ENCODE measurements at places on chromosomes 12 and 14.

- DNase-seq: no peak
Observed at GRCh38 chr12:15808652-15809051, 19.5 kb upstream of the EPS8 start.

DNA sequence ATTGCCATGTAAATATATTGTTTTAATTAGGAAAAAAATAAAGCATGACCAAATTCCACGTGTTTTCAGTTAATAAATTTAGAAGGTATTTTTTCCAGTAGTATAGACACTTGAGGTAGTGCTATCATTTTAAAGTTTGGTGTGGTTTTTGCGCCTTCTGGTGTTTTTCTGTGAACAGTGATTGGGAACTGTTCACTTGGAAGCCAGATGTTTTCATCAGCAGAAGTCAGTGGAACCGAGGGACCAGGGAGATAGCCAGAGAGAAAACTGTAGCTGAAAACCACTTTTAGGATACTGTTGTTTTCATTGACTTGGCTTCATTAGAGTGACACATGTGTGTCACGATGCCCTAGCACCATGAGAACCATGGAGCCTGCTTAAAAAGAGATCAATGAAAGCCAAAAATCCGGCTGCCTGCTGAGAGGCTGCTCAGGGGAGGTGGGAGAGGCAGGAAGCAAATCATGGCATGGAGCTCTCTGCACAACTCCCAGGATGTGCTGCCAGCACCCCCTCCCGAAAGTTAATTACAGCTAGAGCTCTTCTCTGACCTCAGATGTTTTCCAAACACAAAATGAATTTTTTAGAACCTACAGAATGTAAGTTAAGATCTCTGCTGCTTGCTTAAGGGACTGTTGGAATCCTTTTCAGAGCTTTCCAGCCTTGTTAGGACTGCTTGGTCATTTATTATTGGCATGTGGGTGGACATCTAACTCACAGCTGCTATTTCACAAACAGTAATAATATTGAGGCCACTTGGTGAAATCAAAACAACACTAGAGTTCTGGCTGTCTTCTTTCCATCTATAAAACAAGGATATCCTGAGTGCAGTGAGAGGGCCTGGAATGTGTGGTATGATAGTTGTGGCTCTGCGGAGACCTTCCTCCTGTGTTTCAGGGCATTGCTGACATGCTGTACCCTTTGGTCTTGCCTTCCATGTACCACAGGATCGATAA lies 192.3 kb downstream of the ANO4 start:
- DNase-seq: no peak

DNA sequence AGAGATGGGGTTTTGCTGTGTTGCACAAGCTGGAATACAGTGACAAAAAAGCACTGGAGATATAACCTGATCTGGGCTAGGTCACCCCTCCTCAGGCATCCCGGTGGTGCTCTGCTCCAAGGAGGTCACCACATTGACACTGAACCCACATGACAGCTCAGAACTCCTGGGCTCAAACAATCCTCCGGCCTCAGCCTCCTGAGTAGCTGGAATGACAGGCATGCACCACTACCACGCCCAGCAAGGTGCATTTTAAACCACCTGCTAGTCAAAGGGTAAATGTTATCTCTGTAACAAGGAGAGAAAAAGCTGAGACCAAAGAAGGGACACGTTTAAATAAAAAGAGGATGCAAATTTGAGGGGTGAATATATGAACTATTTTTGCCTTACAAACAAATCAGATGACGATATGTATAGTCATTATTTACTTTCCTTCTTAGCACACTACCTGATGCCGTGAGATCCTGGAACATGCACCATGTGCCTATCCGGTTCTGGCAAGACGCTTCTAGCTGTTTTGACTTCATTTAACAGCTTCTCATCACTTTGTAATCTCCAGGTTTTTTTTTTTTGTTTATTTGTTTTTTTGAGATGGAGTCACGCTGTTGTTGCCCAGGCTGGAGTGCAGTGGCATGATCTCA lies 135.1 kb downstream of the PPM1H start:
- DNase-seq: no peak

DNA sequence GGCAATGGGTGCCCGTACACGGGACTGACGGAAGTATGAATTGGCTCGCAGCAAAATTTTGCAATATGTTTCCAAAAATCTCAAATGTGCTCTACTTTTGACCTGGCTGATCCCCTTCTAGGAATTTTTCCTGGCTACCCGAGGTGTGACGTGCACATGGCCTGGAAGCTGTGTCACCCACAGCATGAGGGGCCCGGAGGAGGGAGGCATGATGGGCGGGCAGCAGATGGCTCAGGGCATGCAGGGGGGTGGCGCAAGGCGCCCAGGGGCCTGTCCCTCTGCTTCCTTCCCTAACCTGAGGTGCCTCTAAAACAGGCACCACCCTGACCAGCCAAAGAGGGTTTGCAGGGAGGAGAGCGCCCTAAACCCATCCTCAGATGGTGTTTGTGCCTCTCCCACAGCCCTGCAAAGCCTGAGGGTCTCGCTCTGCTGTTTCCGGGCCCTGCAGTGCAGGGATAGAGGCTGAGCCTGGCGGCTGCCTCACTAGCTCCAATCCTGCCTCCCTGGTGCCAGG lies 6.7 kb downstream of the GPR132 start:
- DNase-seq: no peak

GRCh38 chr14:42112108-42112507 lies 505.4 kb downstream of the LRFN5 start:
- DNase-seq: no peak

DNA sequence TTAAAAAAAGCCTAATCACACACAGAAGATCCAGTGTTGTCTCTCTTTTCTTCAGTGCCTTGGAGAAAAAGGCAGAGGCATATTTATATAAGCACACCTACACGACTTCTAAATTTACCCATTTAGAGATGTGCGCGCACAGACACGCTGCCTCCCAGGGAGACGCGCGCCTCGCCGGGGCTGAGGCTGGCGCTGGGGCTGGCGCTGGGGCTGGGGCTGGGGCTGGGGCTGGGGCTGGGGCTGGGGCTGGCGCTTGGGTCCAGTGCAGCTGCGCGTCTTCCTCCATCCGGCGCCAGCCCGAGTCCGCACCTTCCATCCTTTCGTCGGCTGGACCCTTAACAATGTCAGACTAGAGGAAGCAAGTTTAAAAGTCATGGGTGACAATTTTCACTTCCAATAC lies 118.4 kb upstream of the ARID2 start:
- no peak for DNase-seq

DNA sequence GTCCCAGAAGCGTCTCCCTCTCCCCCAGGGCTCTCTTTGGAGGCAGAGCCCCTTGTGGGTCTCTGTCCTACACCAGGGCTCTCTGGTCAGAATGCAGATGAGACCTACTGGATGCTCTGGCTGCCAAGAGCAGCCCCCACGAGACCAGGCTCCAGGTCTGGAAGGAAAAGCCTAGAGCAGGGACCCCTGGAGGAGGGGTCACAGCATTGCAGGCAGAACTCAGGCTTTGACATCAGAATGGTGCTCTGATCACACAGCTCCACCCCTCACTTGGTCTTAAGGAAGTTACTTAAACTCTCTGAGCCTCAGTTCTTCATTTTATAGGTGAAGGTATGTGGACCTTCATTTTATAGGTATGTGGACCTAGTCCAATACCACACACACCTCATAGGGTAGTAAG lies 83.1 kb downstream of the ARL6IP4 start:
- no peak for DNase-seq

GRCh38 chr12:55930771-55931316 lies at the start of gene DGKA:
Gene DGKA, plus strand, starts transcription at chr12:55931162. Its CDS starts 5,342 bp downstream, at chr12:55936504.
- peak; percentile 65 for DNase-seq

Data from amniotic stem cell (primary cell).